ENCODE measurements at places on chromosomes 7 and 10.

DNA sequence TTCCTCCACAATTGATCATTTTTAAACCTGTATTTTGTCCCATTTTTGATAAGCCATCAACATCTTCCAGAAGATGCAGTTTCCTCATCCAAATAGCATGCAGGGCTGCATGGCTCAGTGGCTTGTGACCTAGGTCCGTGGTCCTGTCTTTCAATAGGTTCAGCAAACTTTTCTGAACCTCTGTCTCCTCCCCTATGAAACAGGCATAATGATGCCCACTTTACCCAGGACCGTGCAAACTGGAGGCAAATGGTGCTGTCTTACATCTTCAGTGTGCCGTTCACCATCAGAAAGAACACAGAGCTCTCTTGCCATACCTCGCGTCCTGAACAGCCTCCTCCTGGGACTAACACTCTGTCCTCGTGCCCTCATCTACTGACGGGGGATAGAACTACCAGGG, 22.3 kb upstream of the FIGNL1 start:
- DNase-seq = no peak

GRCh38 chr10:70458329-70459060, 17.0 kb upstream of the NODAL start:
- DNase-seq = peak; percentile 67

DNA sequence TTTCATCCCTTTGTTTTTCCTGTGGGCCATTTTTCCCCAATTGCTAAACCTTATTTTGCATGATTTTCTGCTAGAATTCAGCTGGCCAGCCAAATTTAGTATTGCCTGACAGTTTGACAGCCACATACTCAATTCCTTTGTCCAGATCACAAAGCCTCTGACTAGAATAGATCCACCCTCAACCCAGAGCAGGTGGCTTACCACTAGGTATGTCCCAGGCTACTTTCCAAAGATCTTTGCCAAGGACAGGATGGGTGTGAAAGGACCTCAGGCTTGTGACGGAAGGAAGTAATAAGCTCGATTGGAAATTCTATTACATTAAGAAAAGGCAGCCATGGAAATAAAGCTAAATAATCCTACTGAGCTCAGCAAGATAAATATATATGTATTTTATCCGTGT, 50.6 kb upstream of the AGK start:
- no peak for DNase-seq

GRCh38 chr7:149565096-149565382, 67.4 kb upstream of the ZNF746 start:
- no peak for DNase-seq
